ENCODE measurements at places on chromosomes 7 and 10. TPM values are rescaled to one million over a fixed set of nuclear protein-coding genes. Genes with fewer than 3 reads are reported as not detected.

OGDHL gene
- total RNA-seq: 10.4 TPM

BCL7B gene
- total RNA-seq: 42.5 TPM

TRIM74 gene
- 1.7 TPM for total RNA-seq

HOXA1 gene
- total RNA-seq: 13.7 TPM

FAM25C gene
- total RNA-seq: not detected

CHN2 gene
- total RNA-seq: 8.0 TPM

TSPAN33 gene
- total RNA-seq: 7.4 TPM

ADARB2 gene
- 0.32 TPM for total RNA-seq

DNA sequence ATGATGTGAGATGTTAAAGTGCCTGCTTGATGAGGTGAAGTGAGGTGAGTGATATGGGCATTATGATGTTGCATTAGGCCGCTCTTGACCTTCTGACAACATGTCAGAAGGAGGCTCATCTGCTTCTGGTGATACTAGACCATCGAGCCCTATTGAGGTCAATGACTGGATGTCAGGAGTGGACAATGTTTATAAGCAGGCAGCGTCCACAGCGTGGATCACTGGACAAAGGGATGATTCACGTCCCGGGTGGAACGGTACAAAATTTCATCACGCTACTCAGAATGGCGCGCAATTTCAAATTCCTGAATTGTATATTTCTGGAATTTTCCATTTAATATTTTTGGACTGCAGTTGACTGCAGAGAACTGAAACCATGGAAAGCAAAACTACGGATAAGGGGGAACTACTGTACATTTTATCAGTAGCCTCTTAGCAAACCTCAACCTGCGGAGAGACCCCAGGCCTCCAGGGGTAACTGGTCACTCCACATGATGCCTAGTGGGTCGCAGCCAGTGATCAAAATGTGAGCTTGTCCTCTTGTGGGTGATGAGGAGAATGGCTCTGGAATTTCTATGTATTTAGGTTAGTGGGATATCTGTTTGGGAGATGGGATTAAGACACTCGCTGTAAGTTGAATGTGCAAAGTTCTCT, 5.7 kb upstream of the ZCCHC24 start:
- no peak for DNase-seq
- no peak overlapping the region for H3K4me3 ChIP-seq
- peaks cover 19% of the 10 kb centered on the region for H3K27me3 ChIP-seq
- H3K27ac ChIP-seq: no peak overlapping the region
- H3K36me3 ChIP-seq: no peaks in the 10 kb centered on the region

DNA sequence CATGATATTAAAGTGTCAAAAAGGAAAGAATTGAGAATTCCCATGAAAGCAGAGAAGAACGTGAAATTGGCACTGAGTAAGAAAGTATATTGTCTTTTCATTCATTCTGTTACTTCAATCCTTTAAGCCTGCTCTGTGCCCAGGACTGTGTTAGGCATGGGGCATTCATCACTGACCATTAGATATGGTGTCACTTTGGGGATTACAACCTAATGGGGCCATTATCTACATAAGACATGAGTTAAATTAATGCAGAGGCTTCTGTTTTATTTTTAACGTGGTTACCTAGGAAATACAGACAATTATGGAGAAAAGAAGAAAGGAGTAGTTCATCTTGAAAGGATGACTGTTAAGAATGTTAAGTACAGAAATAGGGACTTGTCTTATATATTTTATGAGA, 163.5 kb upstream of the LRGUK start:
- no peak overlapping the region for H3K27ac ChIP-seq
- no peak for DNase-seq
- peaks cover 4% of the 10 kb centered on the region for H3K4me1 ChIP-seq

DNA sequence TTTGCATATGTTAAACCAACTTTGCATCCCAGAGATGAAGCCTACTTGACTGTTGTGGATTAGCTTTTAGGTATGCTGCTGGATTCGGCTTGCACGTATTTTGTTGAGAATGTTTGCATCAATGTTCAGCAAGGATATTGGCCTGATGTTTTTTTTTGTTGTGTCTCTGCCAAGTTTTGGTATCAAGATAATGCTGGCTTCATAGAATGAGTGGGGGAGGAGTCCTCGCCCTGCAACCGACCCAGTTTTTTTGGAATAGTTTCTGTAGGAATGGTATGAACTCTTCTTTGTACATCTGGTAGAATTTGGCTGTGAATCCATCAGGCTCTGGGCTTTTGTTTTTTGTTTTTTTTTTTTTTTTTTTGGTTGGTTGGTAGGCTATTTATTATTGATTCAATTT, 147.9 kb downstream of the AHR start:
- H3K4me1 ChIP-seq: no peaks in the 10 kb centered on the region
- peaks cover 19% of the 10 kb centered on the region for H3K36me3 ChIP-seq
- DNase-seq: no peak
- no peak overlapping the region for H3K27ac ChIP-seq
- no peak overlapping the region for H3K4me3 ChIP-seq

DNA sequence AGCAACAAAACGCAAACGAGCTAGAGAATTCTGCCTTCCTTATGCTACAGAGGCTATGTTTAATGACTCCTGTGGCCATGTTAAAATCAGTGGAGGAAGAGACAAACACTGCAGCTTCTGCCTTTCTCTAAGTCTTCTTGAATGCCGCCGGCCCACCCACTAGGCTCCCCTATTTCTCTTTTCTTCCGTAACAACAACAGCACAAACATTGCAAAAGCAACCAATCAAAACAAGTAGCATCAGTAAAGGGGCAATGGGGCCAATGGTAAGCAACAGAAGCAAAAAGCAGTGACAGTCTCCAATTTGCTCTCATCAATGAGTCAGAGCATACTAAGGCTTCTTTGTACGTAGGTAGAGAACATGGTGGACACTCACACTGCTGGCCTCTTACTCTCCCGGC, 26.8 kb downstream of the DNAJC1 start:
- H3K4me1 ChIP-seq: peaks cover 49% of the 10 kb centered on the region
- H3K27me3 ChIP-seq: no peaks in the 10 kb centered on the region
- peak overlapping the region; percentile 22 for H3K27ac ChIP-seq
- DNase-seq: no peak
- H3K36me3 ChIP-seq: no peaks in the 10 kb centered on the region

DNA sequence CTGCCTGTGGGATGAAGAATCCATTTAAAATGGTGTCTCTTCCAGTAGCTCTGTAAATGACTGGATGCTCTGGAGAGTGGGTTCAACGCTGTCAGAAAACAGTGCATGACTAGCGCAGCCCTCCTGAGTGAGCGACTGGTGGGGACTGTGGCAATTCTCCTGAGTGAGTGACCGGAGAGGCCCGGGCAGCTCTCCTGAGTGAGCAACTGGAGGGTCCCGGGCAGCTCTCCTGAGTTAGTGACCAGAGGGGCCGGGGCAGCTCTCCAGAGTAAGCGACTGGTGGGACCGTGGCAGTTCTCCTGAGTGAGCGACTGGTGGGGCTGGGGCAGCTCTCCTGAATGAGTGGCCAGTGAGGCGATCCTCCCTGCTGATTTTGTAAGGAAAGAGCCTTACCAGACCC, 85.5 kb downstream of the WDR37 start:
- H3K27me3 ChIP-seq: peaks cover 12% of the 10 kb centered on the region
- no peak overlapping the region for H3K4me3 ChIP-seq
- no peaks in the 10 kb centered on the region for H3K4me1 ChIP-seq
- DNase-seq: no peak
- peaks cover 4% of the 10 kb centered on the region for H3K36me3 ChIP-seq

DNA sequence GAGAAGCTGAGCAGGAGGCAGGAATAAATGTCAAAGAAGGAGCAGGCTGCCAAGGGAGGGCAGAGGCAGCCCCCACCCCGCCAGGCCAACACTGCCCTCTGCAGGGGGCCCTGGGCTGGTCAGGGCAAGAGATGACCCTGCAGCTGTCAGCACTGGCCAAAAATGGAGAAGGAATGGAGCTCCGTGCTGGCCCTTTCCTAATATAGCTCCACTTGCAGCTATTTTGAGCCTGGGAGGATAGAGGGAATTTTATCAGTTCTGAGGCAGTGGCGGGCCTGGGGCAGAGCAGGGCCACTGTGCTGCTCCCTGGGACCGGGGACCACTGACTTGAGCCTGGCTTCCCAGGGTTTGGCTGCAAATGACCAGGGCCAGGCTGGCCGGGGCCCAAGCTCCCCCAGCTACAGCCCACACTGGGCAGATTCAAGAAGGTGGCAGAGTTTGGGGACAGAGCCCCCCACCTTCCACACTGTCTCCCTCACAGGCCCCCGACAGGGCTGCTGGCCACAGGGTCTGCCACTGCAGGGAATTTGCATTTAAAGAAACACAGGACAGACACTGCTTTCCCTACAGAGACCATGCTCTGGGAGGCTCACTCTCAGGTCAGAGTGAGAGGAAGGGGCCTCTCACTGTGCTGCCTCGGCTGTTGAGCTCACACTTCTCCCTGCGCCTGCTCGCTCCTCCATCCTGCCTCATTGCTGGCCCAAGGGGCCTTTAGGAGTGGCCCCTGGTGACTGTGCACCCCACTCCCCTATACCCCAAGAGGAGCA, 16.2 kb downstream of the LDB3 start:
- no peak for DNase-seq
- peak overlapping the region; percentile 21 for H3K27ac ChIP-seq
- H3K4me1 ChIP-seq: peaks cover 16% of the 10 kb centered on the region
- no peaks in the 10 kb centered on the region for H3K36me3 ChIP-seq
- no peak overlapping the region for H3K4me3 ChIP-seq

- no peak overlapping the region for H3K27ac ChIP-seq
- peak overlapping the region; percentile 65 for H3K4me3 ChIP-seq
- peaks cover 22% of the 10 kb centered on the region for H3K4me1 ChIP-seq
- peaks cover 58% of the 10 kb centered on the region for H3K27me3 ChIP-seq
- DNase-seq: no peak
These were observed 2.8 kb downstream of the FAM20C start for GRCh38 chr7:195010-195829.

- no peak for DNase-seq
- H3K4me3 ChIP-seq: no peak overlapping the region
- H3K27me3 ChIP-seq: peaks cover 26% of the 10 kb centered on the region
- H3K4me1 ChIP-seq: no peaks in the 10 kb centered on the region
- H3K36me3 ChIP-seq: no peaks in the 10 kb centered on the region
These were observed 12.1 kb downstream of the PNLIPRP1 start for GRCh38 chr10:116602648-116603400.

DNA sequence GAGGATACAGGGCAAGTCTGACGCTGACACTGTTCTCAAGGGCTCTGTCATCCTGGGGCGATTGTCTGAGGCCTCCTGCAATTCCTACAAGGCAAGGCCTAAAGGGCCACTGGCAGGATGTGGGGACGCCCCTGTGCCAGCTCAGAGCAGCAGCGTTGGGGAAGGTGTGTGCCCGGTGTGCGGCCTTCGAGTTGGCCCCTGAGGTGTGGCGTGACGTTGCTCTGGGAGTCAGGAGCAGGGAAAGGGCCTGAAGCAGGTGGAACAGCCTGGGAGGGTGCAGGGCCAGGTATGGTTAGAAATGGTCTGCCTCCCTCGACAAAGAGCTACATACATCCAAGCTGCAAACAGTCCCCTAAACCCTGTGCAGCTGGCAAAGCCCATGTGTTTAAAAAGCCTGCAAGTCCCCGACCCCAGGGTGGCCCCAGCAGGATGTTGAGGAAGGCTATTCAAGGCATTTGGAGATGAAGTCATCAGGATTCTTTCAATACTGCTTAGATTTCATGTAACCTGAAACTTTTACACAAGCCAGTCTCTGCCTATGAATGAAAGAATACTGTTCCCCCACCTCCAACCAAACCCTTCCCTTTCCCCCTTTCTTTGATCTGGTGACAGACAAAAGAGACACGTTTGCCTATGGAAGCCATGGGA, 142.5 kb upstream of the TNS3 start:
- H3K4me1 ChIP-seq: peaks cover 82% of the 10 kb centered on the region
- H3K36me3 ChIP-seq: no peaks in the 10 kb centered on the region
- DNase-seq: no peak
- no peak overlapping the region for H3K4me3 ChIP-seq

GRCh38 chr7:66157060-66157459, 42.4 kb downstream of the CRCP start:
- no peaks in the 10 kb centered on the region for H3K27me3 ChIP-seq
- H3K36me3 ChIP-seq: peaks cover 48% of the 10 kb centered on the region
- DNase-seq: no peak
- no peak overlapping the region for H3K4me3 ChIP-seq

DNA sequence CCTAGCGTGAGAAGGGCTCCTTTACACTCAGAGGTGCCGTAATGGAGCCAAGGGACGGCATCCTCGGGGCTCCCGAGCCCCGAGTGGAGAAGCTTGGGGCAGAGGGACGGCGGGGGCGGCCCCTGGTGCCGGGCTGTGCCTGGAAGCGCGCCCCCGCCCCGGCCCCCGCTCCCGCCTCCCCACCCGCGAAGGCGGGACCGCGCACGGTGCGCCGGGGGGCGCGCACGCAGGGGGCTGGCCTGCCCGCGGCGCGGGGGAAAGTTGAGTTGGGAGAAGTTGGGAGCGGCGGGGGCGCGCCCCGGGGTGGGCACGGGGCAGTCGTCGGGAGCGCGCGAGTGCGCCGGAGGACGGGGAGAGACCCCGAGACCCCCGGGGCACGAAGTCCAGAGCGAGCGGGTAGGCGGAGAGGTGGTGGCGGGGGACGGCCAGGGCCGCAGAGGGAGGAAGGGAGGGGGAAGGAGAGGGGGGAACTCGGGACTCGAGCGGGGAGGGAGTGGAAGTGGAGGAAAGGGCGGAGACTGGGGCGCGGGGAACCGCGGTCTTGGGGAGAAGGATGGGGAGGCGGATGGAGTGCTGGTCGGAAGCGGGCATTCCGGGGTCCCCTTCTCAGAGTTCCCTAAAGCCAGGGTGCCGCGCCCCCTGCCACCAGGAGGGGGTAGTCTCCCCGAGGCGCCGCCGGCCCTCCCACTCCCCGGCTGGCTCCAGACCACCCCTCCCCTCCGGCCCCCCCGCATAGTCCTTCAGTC, at the start of gene SLC4A2:
TSS of gene SLC4A2 (plus strand) at position 223 of the 746 bp plus-strand sequence. CDS start 2,399 bp downstream, outside the sequence.
- DNase-seq: peak; percentile 52
- peak within 1 kb of the TSS; percentile 98 for H3K27ac ChIP-seq
- H3K36me3 ChIP-seq: peaks cover 3% of the 10 kb centered on the region
- peaks cover 54% of the 10 kb centered on the region for H3K4me1 ChIP-seq

DNA sequence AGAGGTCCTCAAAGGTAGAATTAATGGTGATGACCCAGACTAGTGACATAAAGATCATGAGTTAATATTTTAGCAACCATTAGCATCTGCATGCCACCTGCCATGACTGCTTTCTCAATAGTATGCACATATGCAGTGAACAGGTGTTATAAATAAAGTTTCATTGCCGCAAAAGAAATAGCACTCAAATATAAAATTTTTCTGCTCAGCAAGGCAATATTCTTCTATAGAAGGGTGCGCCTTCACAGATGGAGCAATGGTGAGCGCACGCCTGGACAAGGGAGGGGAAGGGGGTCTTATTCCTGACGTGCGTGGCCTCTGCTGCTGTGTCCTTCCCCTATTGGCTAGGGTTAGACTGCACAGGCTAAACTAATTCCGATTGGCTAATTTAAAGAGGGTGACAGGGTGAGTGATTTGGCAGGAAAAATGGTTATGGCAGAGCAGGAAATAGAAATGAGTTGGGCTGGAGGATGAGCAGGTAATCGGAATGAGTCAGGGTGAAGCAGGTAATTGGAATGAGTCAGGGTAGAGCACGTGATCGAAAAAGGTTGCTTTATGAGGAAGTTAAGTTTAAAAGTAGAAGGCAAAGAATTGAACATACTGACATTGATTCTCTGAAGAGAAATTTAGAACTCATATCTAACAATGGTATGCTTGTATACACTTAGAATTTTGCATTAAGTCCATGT, 24.7 kb upstream of the TRIM24 start:
- H3K36me3 ChIP-seq: peaks cover under 1% of the 10 kb centered on the region
- no peak overlapping the region for H3K4me3 ChIP-seq
- no peaks in the 10 kb centered on the region for H3K4me1 ChIP-seq
- no peaks in the 10 kb centered on the region for H3K27me3 ChIP-seq
- no peak for DNase-seq
- H3K27ac ChIP-seq: no peak overlapping the region

- no peak overlapping the region for H3K27ac ChIP-seq
- no peaks in the 10 kb centered on the region for H3K36me3 ChIP-seq
- no peak overlapping the region for H3K4me3 ChIP-seq
- H3K4me1 ChIP-seq: no peaks in the 10 kb centered on the region
- no peak for DNase-seq
These were observed 91.0 kb downstream of the ELFN1 start for GRCh38 chr7:1761097-1761496.
